ENCODE measurements at places on chromosomes 5 and 9. TPM values are rescaled to one million over a fixed set of nuclear protein-coding genes. Genes with fewer than 3 reads are reported as not detected.

Gene RC3H2
- 9.8 TPM for polyA plus RNA-seq

Gene CER1
- polyA plus RNA-seq, result not detected

Gene DNLZ
- polyA plus RNA-seq, result 10.8 TPM

Gene NR2F1
- polyA plus RNA-seq, result 47.7 TPM

Gene PHF24
- 0.19 TPM for polyA plus RNA-seq

Measured in adipose tissue (tissue), 3 donors.